ENCODE measurements at places on chromosomes 13 and 19.

DNA sequence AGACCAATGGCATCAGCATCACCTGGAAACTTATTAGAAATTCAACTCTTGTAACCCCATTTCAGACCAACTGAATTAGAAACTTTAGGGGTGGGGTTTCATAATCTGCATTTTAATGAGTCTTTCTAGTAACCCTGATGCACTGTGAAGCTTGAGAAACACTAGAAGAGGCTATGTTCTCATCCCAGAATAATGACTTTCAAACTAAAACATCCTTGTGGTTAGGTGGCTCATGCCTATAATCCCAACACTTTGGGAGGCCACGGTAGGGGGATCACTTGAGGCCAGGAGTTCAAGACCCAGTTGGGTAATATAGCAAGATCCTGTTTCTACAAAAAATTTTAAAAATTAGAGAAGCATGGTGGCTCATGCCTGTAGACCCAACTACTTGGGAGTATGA, 402.4 kb downstream of the DLEU7 start:
- no peak for DNase-seq

- DNase-seq: no peak
Observed at GRCh38 chr13:46569456-46569855, 16.5 kb downstream of the LRCH1 start.

- DNase-seq: no peak
Observed at GRCh38 chr19:21586311-21587116, 81.1 kb downstream of the ZNF429 start.

GRCh38 chr19:43651758-43652545, 12.3 kb upstream of the CADM4 start:
- DNase-seq: peak; percentile 66

GRCh38 chr19:48530066-48530720, 18.6 kb upstream of the LMTK3 start:
- DNase-seq: no peak

- no peak for DNase-seq
Observed at GRCh38 chr13:78305171-78305570, 298.2 kb downstream of the POU4F1 start.

DNA sequence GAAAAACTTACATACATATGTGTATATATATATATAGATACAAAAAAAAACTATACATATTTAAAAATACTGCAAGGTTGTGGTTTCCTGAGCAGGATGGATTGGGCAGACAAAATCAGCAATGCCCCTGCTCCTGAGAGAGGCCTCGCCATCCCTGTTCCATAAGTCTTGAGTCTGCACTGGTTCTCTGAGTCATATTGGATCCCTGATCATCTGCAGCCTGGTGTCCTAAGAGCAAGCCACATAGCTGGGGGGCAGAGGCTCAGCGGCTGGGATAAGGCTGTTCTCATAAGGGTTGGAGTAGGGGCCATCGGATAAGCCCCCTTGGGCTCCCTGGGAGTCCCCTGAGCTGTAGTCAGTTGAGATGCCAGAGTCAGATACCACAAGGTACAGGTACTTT, 3.3 kb downstream of the SWSAP1 start:
- DNase-seq: peak; percentile 75

- peak; percentile 82 for DNase-seq
Observed at GRCh38 chr19:49473868-49474541, at the start of gene FLT3LG. TSS of gene FLT3LG (plus strand) at chr19:49474215. CDS start at chr19:49474640, 425 bp downstream.

DNA sequence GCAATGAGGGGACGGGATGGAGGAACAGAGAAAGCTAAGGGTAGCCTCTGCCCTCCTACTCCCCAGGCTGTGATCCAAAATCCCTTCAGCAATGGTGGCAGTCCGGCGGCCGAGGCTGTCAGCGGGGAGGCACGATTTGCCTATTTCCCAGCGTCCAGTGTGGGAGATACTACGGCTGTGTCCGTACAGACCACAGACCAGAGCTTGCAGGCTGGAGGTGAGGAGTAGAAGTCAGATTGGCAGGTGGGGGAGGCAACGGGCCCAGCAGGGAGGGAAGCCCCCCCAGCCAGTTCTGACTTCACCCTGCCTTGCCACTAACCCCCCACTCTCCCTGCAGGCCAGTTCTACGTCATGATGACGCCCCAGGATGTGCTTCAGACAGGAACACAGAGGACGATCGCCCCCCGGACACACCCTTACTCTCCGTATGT, 1.6 kb downstream of the USF2 start:
- DNase-seq: no peak

DNA sequence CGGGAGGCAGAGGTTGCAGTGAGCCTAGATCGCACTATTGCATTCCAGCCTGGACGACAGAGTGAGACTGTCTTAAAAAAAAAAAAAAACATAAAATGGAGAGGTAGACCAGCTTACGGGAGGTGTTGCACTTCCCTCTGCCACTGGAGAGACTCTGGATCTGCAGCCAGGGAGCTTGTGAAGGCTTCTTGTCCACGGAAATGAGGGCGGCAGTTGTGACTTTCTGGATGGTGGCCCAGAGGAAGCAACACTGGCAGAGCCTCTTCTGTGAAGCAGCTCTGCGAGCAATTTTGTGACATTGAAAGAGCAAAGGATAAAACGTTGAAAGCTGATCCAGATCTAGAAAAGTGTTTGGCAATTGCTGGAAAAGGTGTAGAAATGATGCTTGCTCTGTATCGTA, 10.4 kb downstream of the SPINT2 start:
- no peak for DNase-seq

GRCh38 chr19:46328079-46328478, 18.8 kb upstream of the PPP5C start:
- DNase-seq: no peak

DNA sequence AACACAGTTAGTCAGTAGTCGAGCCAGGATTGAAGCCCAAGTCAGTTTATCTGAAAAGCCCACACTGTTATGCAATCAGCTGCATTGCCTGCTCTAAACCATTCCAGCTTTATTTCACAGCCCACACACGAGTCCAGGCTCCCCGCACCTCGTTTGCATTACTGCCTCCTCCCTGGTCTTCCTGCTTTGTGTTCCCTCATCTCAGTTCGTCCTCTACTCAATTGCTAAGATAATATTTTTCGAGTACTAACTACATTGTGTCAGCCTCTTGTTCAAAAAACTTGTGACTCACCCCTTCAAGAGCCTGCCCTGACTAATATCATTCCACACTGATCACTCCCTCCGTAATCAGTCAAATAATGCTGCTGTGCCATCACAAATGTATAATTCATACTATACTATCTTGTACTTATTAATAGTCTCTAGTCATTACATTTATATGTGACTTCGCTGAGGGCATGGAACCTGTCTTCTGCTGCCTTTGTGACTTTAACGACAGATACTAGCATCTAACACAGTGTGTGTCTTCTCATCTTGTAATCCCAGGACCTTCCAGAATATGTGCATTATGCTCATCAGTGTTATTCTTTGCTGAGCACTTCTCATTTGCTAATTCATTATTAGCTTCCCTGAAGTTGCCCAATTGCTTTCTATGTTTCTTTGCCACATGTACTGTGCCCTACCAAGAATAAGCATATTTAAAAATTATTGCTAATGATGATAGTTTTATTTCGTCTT, 26.2 kb upstream of the WDFY2 start:
- peak; percentile 90 for DNase-seq

DNA sequence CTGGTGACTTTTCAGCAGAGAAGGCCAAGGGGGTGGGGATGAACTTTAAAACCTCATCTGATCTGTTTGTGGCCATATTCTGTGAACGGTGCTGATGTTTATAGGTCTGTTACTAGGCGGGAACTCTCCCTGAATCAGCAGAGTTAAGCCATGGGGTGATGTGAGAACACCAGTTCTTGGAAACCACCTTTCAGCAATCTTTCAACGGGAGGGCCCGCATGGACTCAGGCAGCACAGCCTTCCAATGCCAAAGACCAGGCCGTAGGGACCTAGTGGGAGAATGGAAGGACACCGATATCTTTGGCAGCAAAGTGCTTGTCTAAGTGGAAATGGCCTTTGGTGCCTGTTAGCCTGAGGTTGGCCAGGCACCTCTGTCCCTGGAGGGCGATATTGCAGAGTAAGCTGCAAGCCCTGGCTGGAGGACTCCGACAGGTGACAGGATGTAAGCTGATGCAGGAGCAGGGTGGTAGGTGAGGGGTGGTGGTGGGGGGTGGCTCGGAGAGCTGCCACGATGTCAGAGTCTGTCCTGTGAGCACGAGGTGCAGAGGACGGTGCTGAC, 57.0 kb downstream of the ERCC5 start:
- DNase-seq: no peak

GRCh38 chr19:2274931-2275535, 6.9 kb downstream of the PEAK3 start:
- peak; percentile 74 for DNase-seq

DNA sequence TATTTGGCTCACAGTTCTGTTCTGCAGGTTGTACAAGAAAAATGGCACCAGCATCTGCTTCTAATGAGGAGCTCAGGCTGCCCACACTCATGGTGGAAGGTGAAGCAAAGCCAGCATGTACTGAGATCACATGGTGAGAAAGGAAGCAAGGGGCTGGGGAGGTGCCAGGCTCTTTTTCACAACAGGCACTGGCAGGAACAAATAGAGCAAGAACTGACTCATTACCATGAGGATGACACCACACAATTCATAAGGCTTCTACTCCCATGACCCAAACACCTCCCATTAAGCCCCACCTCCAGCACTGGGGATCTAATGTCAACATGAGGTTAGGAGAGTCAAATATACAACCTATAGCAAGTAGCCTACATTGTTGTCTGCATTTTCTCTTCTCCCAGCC, 522.6 kb downstream of the RFC3 start:
- DNase-seq: peak; percentile 40

DNA sequence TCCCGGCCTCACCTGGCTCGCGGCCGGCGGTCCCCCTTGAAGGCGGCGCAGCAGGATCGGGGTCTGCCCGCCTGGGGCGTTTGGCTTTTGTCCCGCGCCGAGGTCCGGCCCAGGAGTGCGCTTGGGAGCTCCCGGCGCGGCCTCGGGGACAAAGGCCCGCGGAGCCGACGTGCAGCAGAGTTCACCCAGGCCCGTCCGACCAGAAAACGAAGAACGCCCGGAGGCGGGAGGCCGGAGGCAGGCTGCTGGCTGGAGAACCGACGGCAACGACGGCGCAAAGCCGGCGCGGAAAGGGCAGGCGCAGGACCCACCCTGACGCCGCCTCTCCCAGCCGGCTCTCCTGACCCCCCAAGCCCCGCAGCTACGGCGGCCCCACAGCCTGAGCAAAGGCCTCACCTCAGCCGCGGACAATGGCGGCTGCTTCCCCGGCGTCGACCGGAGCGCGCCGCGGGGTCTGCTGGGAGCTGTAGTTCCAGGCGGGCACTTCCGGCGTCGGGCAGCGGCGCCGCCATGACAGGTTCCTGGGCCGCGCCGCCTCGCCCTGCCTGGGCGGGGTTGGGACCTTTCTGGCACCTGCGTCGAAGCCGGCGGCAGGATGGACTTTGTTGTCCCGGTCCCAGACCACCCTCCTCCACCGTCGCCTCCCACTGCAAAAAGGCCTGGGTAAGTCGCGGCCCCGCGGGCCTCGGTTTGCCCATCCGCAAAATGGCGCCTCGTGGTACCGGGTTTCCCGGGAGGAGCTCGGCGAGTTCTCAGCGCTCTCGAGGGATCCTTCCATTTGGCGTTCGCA, at the start of gene ZNF606:
ZNF606 (minus strand) TSS at position 437 of the 790 bp plus-strand sequence. CDS start 1,501 bp downstream, outside the sequence.
- DNase-seq: peak; percentile 89

DNA sequence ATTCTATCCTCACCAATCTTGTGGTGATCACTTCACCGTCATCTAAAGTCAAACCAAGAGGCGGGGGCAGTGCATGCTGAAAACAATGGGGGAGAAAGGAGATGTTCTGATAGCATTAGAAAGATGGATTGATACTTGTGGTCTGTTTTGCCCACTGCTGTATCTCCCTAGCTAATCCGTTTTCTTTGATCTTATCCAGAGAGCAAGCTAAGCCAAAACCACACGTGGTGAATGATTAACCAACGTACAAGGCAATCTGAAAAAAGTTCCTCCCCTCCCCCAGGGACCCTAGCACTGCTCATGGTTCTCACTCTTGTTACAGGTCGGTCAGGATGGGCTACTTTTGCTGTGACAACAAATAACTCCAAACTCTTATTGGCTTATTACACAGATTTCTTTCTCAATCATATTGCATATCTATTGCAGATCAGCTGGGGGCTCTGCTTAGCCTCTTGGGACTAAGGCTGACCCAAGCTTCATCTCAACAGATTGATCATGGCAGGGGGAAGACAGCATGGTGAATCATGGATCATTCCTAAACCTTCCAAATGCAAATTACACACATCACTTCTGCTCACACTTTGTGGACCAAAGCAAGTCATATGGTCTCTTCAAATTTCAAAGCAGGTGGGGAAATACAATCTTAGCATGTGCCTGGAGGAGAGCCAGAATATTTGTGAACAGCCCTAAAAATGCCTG, 11.9 kb upstream of the C13orf42 start:
- no peak for DNase-seq

DNA sequence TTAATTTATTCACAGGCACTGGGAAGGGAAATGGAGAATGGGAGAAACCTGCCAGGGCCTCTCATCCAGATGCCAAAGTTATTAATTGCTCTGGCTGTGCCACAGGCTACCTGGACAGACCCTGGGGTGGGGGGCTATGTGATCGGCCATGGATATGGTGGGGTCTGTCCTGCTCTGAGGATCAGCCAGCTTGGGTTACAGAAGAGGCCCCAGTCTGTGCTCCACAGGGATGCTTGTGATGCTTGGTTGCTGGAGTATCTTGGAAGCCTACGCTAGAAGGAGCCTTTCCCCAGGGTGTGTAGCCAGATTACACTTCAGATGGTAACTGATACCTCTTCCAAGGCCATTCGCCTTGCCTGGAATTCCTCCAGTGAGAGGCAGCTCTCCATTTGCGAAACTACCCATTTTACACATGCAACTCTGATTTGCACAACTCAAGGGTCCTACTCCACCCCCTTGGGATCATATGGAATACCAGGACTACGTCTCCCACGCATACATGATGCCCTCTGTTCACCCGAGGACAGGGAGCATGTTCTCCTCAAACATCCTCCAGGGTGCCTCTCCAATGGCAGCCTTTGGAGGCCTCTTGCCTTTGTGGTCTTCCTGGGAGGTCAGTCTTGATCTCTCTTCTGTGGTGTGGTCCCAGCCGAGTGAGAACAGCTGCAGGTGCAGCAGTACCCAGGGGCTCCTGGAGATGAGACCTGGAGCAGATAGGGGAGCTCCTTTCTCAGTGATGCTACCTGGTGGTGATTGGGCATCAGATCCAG, 186.6 kb upstream of the TSHZ3 start:
- DNase-seq: no peak

- DNase-seq: no peak
Observed at GRCh38 chr13:32585550-32586079, 637 bp upstream of the PDS5B start.

GRCh38 chr19:16417660-16418596, 53.8 kb downstream of the EPS15L1 start:
- DNase-seq: peak; percentile 73

GRCh38 chr19:16376649-16377048, 52.0 kb downstream of the KLF2 start:
- DNase-seq: peak; percentile 31

GRCh38 chr19:1104311-1105007, 665 bp downstream of the GPX4 start:
- DNase-seq: peak; percentile 81

GRCh38 chr19:41395355-41395754, 1.8 kb downstream of the EXOSC5 start:
- no peak for DNase-seq

DNA sequence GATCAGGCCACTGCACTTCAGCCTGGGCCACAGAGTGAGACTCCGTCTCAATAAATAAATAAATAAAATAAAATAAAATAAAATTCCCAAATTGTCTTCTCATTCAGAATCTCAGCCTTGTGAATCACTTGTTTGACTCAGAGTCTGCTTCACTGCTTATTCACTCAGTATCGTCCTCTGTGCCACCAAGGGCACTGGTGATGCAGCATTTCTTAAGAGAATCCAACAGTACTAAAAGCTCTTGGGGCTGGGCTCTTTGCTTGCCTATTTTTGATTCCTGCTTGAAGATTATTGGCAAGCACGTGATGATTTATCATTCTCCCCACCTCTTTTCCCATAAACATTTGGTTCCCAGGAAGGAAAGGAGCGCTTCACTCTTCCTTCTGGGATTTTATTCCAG, 54.8 kb upstream of the HMGB1 start:
- peak; percentile 85 for DNase-seq
